ENCODE measurements at places on chromosomes 5 and 9.

GRCh38 chr5:180395540-180396274 is 42.6 kb upstream of the GFPT2 start:
- peaks cover 6% of the 10 kb centered on the region for H3K4me1 ChIP-seq
- no peak for DNase-seq
- no peak overlapping the region for H3K4me3 ChIP-seq
- no peaks in the 10 kb centered on the region for H3K36me3 ChIP-seq
- no peaks in the 10 kb centered on the region for H3K27me3 ChIP-seq

GRCh38 chr5:130720355-130720754 is 444.7 kb downstream of the HINT1 start:
- H3K27me3 ChIP-seq: no peaks in the 10 kb centered on the region
- no peaks in the 10 kb centered on the region for H3K36me3 ChIP-seq
- H3K4me1 ChIP-seq: no peaks in the 10 kb centered on the region

- H3K27me3 ChIP-seq: peaks cover 21% of the 10 kb centered on the region
- no peak overlapping the region for H3K4me3 ChIP-seq
- no peak overlapping the region for H3K27ac ChIP-seq
- no peaks in the 10 kb centered on the region for H3K4me1 ChIP-seq
Measured at GRCh38 chr9:70887826-70888225, 233.6 kb downstream of the TRPM3 start.

- H3K4me1 ChIP-seq: no peaks in the 10 kb centered on the region
- no peak overlapping the region for H3K27ac ChIP-seq
- H3K27me3 ChIP-seq: no peaks in the 10 kb centered on the region
- peak; percentile 51 for DNase-seq
- H3K4me3 ChIP-seq: no peak overlapping the region
Measured at GRCh38 chr5:44952376-44952775, 143.6 kb downstream of the MRPS30 start.

DNA sequence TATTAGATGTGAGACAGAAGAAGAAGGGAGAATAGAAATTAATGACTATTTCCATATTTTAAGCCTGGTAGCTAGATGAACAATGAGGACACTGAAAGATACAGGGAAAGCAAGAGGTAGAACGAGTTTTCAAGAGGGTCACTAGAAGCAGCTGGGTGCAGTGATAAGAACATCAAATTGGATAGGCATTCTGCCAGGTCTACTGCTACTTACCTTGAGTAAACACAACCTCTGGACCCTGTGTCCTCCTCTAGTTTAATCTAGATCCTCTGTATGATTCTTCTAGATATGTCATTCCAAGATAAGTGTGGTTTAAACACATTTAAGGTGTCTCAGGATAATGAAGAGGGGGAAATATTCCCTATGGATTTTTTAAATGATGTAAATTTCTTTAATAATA is 31.2 kb downstream of the OTP start:
- DNase-seq: no peak
- H3K27me3 ChIP-seq: no peaks in the 10 kb centered on the region
- no peaks in the 10 kb centered on the region for H3K4me1 ChIP-seq
- H3K4me3 ChIP-seq: no peak overlapping the region
- no peaks in the 10 kb centered on the region for H3K36me3 ChIP-seq
- H3K27ac ChIP-seq: no peak overlapping the region

All from HCT116 (cell line).